Tibial nerve (tissue), 4 donors: ENCODE measurements at places on chromosomes 5 and 9. TPM values are rescaled to one million over a fixed set of nuclear protein-coding genes. Genes with fewer than 3 reads are reported as not detected.
A peak's percentile ranks its signal among the peaks of the same experiment; 100 is the strongest.

- DNase-seq, result peak; percentile 3
These were observed 36.1 kb upstream of the COL5A1 start for GRCh38 chr9:134605351-134605965.

- DNase-seq, result peak; percentile 11
These were observed 186.7 kb downstream of the PARP8 start for GRCh38 chr5:50853151-50853550.

- no peak for DNase-seq
These were observed 35.9 kb upstream of the TESK1 start for GRCh38 chr9:35569206-35569605.

DNA sequence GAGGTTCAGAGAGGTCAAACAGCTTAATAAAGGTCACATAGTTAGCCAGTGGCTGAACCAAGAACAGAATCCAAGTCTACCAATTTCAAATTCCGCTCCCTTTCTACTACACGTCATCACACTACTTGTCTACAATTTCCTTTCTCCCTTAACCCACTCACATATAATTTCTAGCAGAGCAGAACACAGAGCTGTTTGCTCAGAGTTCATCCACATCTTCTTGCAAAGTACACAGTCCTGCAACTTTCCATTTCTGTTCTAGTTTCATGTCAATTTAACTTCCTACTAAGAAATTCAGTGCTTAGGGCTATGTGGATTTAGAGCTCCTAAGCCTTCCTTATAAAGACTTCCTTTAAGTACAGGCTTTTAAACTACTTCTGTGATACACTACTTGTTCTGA is 61.3 kb downstream of the MEGF9 start:
- DNase-seq, result no peak

TXN gene
- total RNA-seq, result 152 TPM

ADRB2 gene
- total RNA-seq, result 7.2 TPM

RGS14 gene
- 29.6 TPM for total RNA-seq
